Stimulated activated naive CD8-positive, alpha-beta T cell treated with anti-CD3 and anti-CD28 coated beads, Interleukin-15, Interleukin-2, amounts not matched to agents 100 U/mL and 50 U/mL, for 24 hours (primary cell): ENCODE measurements at places on chromosomes 16 and 17.

GRCh38 chr16:7350806-7351205, 18.2 kb downstream of the RBFOX1 start:
- no peak for DNase-seq

DNA sequence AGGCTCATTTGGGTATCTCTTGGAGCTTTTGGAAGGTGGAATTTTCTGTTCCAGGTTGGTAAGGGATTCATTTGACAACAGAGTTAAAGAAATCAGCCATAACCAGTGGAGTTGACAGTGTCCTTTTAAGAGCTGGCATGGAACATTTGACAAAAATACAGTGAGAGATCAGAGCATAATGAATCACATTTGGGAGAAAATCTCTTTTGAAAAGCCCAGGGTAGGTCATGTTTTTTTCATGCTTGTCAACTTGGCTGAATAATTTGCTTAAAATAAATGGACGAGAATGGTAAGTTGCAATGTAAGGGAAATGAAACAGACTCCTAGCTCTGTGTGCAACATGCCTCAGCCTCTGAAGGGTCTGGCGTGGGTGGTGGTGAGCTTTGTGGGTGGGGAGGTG, 235.3 kb upstream of the N4BP1 start:
- DNase-seq, result no peak

DNA sequence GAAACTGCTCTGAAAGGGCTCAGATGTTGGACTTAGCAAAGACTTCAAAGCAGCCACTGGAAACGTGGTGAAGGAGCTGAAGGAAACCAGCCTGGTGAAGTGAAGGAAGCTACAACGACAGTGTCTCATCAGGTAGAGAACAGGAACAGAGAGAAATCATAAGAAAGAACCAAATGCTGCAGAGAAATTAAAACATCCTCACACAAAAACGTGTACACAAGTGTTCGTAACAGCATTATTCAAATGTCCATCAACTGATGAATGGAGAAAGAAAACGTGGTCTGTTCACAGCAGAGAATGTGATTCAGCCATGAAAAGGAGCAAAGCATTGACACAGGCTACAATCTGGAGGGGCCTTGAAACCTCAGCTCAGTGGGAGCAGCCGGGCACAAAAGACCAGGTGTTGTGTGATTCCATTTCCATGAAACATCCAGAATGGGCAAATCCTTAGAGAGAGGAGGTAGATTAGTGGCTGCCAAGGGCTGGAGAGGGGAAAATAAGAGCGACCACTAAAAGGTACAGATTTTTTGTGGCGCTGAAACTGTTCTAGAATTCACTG, 26.9 kb downstream of the IFT140 start:
- DNase-seq, result no peak

- DNase-seq, result no peak
Measured at GRCh38 chr16:64910356-64910755, 211.5 kb downstream of the CDH11 start.

GRCh38 chr16:68128577-68129305, 43.6 kb downstream of the NFATC3 start:
- no peak for DNase-seq

DNA sequence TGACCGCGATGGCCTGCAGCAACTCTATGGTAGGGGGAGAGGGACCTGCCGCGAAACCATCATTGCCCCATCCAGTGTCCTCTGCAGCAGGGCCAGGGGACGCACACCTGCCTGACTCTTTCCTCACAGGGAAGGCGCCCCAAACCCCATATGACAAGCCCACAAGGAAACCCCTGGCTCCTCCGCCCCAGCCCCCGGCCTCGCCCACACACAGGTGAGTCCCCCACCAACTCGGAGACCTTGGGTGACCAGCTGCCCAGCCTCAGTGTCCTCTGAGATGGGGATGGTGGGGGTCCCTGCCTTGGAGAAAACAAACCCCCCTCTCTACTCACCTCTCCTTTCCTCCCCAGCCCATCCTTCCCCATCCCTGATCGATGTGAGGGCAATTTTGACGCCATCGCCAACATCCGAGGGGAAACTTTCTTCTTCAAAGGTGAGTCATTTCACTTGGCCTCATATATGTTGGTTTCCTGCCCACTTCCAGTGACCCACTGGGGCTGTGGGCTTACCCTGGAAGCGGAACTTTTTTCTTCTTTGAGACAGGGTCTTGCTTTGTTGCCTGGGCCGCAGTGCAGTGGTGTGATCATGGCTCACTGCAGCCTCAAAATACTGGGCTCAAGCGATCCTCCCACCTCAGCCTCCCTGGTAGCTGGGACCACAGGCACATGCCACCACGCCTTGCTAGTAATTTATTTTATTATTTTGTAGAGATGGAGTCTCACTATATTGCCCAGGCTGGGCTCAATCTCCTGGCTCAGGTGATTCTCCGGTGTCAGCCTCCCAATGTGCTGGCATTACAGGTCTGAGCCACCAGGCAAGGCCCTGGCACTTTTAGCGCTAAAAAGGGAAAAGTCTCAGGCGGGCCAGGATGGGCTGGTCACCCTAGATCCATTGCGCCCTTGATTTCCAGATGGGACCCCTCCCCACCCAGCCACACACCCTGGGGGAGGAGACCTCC, 8.0 kb upstream of the IL32 start:
- DNase-seq, result no peak

GRCh38 chr16:74758801-74759200, 15.8 kb downstream of the FA2H start:
- DNase-seq, result no peak

- no peak for DNase-seq
Measured at GRCh38 chr17:47252766-47253512, 688 bp upstream of the ITGB3 start.

GRCh38 chr17:60823515-60823914, 145.9 kb downstream of the BCAS3 start:
- DNase-seq, result no peak

GRCh38 chr17:60538726-60539125, 12.7 kb upstream of the APPBP2 start:
- DNase-seq, result no peak

GRCh38 chr17:13735444-13735843, 133.7 kb upstream of the HS3ST3A1 start:
- no peak for DNase-seq

- DNase-seq, result no peak
Measured at GRCh38 chr17:40460604-40460967, 17.3 kb downstream of the IGFBP4 start.

- DNase-seq, result peak; percentile 42
Measured at GRCh38 chr17:1060991-1061390, 64.1 kb downstream of the TIMM22 start.
